ENCODE measurements at places on chromosomes 4 and X.

- no peak for DNase-seq
These were observed 260.7 kb upstream of the SFRP2 start for GRCh38 chr4:154049457-154050181.

- DNase-seq, result no peak
These were observed 144.1 kb downstream of the SLC7A11 start for GRCh38 chr4:138097912-138098600.

DNA sequence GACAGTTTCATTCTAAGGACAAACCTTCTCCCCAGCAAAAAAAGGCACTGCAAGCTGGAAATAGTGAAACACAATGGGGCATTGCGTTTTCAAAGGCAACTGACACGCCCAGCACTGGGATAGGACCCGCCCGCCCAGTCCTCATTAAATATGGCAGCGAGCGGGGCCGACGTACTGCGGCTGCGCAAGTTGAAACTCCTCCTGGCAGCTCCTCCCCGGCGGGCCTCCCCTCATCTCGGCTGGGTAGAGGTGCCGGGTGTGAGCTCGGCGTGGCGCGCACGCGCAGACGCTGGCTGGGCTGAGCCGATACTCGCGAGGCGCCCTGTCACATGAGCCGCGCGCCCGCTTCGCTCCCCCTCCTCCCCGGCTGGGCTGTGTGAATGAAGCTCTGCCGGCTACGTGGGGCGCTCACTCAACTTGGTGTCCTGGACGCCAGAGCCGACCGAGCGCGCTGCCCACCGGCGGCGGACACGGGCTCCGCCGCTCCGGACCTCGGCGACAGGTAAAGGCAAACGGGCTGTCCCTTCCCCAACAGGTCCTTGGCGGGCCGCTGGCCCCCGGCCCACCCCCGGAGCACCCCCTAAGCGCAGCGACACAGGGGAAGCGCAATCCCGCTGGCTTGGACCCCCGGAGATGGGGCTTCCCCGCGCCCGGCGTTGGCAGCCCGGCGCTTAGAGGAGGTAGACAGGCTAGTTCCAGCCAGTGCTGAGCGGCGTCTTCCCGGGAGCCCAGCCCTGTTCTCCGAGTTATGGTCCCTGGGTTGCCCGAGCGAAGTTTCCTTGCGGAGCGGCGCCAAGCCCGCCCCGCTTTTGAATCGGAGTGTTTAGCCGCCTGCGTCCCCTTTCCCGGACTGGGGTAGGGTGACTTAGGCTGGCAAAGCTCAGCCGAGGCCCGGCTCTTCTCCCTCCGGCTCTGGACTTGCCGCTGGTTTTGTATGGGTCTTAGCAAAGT lies at the start of gene CLCN5:
CLCN5 (plus strand) TSS at position 306 of the 951 bp plus-strand sequence. CDS start 2,703 bp downstream, outside the sequence.
- peak; percentile 88 for DNase-seq

- no peak for DNase-seq
These were observed 367.0 kb downstream of the RAB28 start for GRCh38 chr4:13117185-13117584.

- DNase-seq, result no peak
These were observed 8.2 kb downstream of the WDR1 start for GRCh38 chr4:10108391-10108790.

- no peak for DNase-seq
These were observed 570 bp upstream of the SASH3 start for GRCh38 chrX:129779086-129779672.

GRCh38 chrX:85012098-85012497 lies 8.4 kb downstream of the APOOL start:
- DNase-seq, result no peak

DNA sequence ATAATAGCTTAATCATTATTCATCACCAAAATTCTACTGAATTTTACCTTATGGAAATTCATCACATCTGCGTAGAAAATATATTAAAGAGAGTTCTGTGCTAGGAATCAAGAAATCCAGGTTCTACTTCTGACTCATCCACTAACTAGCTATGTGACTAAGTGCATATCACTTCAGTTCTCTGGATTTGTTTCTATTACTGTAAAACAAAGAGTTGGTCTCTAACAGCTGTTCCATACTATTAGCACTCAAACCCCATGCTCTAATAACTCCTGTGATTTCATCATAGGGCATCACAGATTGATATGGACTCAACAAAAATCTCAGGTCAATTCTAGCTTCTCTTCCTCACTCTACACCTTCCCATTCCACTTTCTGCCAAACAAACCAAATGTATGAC lies 572.0 kb downstream of the INPP4B start:
- DNase-seq, result no peak

DNA sequence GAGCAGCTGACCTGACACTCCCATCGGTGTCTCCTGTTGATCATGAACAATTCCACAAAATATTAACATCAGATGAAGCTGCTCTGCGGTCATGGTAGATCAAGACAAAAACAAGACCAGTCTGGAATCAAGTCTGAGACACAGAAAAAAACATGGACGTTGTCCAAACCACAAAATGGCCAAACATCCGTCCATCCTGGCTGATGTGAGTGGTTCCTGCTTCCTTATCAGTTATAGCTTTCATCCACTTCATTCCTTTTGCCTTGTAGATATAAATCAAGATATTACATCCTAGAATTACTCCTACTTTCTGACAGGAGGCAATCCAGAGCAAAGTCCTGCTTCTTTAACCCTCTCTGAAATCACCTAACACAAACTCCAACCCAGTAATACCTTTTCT lies 28.8 kb upstream of the PCSK1N start:
- DNase-seq, result no peak

GRCh38 chrX:17740137-17741122 lies 3.1 kb downstream of the SCML1 start:
- DNase-seq, result no peak

GRCh38 chr4:6710282-6710681 lies 617 bp upstream of the MRFAP1L1 start:
- no peak for DNase-seq

GRCh38 chr4:74555231-74555630 lies 110.3 kb downstream of the AREG start:
- DNase-seq, result no peak

GRCh38 chr4:124060261-124060918 lies 652.1 kb downstream of the ANKRD50 start:
- no peak for DNase-seq

GRCh38 chr4:172750910-172751309 lies 417.7 kb upstream of the GALNT7 start:
- DNase-seq, result no peak

- no peak for DNase-seq
These were observed 82.8 kb downstream of the NAT8L start for GRCh38 chr4:2141762-2142451.

- DNase-seq, result no peak
These were observed 25.2 kb upstream of the NPFFR2 start for GRCh38 chr4:72006586-72006985.

GRCh38 chrX:123357941-123358340 lies 173.9 kb downstream of the GRIA3 start:
- DNase-seq, result no peak

- DNase-seq, result no peak
These were observed 171.4 kb downstream of the AASDH start for GRCh38 chr4:56215901-56216300.

- DNase-seq, result no peak
These were observed 318.8 kb upstream of the NOCT start for GRCh38 chr4:138696771-138697170.

GRCh38 chr4:153521478-153521877 lies 55.3 kb downstream of the TMEM131L start:
- DNase-seq, result no peak

- no peak for DNase-seq
These were observed 316.7 kb downstream of the RPA4 start for GRCh38 chrX:97200454-97200853.

- DNase-seq, result no peak
These were observed 16.5 kb downstream of the TMPRSS11E start for GRCh38 chr4:68463796-68464195.

DNA sequence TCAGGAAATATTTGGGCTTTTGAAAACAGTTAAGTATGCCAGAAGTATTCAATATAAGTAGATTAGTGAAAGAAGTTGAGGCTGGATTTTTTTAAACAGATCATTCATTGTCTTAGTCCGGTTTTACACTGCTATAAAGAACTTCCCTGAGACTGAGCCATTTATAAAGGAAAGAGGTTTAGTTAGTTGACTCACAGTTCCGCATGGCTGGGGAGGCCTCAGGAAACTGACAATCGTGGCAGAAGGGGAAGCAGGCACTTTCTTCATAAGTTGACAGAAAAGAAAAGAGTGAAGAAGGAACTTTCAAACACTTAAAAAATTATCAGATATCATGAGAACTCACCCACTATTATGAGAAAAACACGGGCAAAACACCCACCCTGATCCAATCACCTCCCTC lies 31.1 kb upstream of the CYLC1 start:
- no peak for DNase-seq

- no peak for DNase-seq
These were observed 20.2 kb downstream of the GPAT3 start for GRCh38 chr4:83556006-83556707.

GRCh38 chr4:125125276-125125675 lies 189.5 kb upstream of the FAT4 start:
- DNase-seq, result no peak

GRCh38 chrX:47217121-47217851 lies 1.2 kb upstream of the CDK16 start:
- DNase-seq, result no peak

DNA sequence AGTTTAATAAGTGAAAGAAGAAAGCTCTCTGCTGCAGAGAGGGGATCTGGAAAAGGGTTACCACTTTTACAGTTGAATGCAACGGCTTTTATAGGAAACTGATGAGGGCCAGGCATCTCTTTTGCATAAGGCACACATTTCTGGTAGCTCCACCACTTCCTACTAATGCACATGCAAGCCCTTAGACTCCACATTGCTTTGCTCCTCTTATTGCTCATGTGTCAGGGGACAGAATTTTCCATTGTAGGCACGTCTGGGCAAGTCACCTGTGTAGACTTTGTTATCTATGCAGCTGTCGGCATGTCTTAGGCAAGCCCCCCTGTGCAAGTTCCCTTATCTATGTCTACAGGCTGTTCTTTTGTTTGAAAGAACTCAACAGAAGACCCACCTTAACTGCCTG lies 294.6 kb upstream of the STS start:
- DNase-seq, result no peak

DNA sequence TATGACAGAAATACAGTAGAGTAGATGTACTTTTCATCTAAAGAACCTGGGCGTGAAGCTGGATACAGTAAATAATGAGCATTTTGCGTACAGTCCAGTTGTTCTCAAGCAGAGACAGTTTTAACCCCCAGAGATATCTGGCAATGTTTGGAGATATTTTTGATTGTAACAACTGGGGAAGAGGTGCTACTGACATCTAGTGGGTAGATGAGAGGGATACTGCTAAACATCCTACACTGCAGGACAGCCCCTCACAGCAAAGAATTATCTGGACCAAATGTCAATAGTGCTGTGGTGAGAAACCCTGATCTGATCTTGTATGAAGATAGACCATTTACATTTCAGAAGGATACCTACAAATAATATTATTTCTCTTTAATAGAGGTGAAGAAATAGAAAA lies 200.2 kb upstream of the FAM47A start:
- DNase-seq, result no peak

- no peak for DNase-seq
These were observed 20.2 kb downstream of the CLNK start for GRCh38 chr4:10664408-10664807.

DNA sequence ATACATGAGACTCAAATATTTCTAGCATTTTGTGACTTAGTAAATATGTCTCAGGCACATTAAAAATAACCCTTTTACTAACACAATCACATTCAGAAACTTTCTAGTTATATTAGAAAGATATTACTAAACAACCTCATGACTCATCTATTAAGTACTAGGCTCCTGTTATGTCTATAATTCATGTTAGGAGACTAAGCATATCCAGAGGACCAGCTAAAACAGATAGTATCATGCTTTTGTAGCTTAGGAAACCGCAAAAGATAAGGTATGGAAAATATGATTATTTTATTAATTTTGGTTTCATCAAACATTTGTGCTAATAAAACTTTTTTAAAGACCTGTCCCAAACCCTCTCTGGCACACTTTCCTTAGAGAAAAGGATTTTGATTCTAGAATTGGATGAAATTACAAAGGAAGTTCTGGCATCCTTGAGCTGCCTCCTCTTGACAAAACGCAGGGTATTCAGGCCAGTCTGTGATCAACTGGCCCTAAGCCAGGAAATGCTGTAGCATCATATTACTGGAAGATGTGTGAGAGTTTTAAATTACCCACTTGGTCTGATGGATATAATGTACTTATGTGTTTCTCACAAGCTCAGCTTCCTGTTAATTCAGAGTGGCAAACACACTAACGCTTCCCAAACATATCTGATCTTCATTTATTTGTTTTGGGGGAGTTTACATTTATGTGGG lies 60.4 kb downstream of the NRK start:
- DNase-seq, result no peak

DNA sequence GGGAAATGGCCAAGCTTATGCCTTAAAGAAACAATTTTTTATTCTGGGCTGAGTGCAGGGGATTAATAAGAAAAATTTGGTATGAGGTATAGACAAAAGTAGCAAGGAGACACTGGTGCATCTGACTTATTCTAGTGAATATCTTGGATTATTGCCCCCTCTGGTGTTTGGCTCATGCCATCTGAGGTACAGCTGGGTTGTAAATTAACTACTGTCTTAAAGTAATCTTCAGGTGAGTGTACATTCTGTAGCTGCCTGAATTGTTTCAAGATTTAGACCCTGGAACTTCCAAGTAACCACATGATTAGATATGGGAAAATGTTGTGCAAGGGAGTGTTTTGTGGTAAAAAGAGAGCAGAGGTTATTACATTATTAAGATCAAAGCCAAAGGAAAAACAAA lies 988.7 kb downstream of the FAM133A start:
- no peak for DNase-seq

DNA sequence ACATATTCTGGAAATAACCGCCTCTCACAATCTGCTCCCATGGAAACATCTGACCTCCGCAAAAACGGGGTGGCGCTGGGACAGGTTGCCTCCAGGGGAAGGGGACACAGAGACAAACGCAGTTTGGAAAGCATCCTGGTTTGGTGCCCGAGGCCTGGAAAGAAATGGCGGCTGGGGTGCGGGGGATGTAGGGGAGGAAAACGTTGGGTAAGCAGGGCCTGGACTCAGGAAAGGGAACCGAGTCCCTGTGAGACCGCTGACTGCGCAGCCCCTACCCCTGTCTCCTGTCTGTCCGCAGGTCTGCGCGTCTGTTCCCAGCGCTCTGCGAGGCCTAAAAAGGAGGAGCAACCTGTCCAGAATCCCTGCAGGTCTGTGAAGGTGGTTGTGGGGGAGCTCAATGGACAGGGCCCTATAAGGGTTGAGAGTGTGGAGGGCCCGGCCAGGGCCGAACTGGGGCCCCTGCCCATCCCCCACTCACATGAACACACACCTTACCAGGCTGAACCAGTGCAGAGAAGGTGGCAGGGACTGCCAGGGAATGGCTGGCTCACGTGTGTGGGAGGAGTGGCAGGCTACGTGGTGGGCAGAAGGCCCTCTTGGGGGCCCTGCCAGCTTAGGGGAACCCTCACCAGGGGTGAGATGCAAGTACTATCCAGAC lies 672 bp downstream of the TCEAL3 start:
- DNase-seq, result no peak

Measured in effector CD4-positive, alpha-beta T cell (primary cell).